Right atrium auricular region (tissue), 2 donors: ENCODE measurements at places on chromosomes 12 and 14.

GRCh38 chr14:32941668-32942065, 3.0 kb downstream of the NPAS3 start:
- DNase-seq, result no peak

DNA sequence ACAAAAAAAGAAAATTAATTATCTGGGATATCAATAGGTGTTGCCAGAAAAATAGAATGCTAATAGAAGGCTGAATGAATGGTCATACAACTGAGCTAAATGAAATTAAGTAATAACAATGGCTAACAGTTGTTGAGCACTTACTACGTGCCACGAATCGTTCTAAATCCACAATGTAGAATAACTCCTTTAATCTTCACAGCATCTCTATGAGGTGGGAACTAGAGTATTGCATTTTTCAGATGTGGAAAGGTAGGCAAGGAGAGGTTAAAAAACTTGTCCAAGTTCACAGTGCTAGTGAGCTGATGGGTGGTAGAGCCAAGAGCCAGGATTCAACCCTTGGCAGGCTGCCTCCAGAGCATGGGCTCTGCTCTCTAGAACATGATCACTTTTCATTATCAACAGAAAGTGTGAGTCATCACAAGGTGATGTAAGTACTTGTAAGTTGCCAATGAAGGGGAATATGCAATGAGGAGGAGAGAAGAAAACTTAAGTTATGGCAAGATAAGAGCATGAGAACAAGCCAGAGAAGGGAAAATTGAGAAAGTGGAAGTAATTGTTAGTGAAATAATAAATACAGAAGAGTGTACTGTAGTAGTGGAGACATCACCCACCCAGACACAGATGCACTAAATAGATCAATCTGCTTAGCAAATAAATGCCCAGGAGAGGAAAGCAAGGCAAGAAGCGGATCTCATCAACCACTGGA, 122.1 kb downstream of the PRKD1 start:
- DNase-seq, result peak; percentile 81

GRCh38 chr12:125689576-125690410, 624.6 kb downstream of the AACS start:
- DNase-seq, result no peak

DNA sequence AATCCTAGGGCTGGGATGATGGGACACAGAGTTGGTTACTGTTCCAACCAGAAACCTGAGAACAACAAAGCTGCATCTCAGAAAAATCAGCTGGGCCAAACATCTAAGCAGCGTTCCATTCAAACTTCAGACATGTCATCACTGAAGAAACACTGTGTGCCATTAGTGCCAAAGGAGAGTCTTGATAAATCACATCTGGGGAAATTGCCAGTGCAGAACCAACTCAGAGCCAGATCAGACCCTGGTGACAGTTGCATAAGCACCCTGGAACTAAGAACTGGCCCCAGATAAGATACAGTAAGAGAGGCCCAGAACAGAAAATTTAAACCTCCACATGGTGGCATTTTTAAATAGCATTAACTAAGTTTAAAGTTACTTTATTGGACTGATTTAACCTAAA, 482.8 kb downstream of the PRKD1 start:
- no peak for DNase-seq

DNA sequence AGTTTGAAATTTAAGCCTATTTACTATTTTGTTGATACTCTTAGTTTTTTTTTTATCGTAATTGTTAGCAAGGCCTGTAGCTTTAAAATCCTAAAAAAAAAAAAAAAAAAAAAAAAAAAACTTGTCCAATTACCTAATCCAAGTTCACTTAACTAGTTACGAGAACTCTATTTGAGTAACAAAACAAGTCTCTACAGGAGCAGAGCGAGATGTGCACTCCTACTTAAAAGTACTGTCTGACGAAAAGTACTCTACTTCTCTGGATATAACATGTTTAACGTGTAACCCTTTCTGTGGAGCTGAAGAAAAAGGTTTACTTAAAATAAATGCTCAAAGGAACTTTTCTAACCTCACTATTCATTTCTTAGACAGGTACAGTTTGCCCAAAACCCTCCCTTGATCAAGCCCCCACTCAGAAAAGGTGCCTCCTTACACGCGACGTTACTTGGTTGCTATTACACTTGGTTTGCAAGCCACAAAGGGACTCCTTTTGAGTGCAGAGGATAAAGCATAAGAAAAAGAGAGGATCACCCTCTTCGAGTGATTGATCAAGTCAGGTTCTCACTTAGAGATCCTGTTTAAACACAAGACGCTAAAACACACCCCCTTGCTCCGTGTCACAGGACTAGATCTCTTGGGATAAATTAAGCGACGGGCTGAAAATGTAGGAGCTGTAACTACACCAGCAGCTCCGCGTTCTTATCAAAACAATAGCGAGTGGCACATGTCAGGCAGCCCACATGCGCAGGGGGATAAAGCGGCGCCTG, 2.2 kb downstream of the BAZ1A start:
- DNase-seq, result no peak

- DNase-seq, result no peak
Observed at GRCh38 chr12:70359458-70360197, 6.5 kb upstream of the KCNMB4 start.

DNA sequence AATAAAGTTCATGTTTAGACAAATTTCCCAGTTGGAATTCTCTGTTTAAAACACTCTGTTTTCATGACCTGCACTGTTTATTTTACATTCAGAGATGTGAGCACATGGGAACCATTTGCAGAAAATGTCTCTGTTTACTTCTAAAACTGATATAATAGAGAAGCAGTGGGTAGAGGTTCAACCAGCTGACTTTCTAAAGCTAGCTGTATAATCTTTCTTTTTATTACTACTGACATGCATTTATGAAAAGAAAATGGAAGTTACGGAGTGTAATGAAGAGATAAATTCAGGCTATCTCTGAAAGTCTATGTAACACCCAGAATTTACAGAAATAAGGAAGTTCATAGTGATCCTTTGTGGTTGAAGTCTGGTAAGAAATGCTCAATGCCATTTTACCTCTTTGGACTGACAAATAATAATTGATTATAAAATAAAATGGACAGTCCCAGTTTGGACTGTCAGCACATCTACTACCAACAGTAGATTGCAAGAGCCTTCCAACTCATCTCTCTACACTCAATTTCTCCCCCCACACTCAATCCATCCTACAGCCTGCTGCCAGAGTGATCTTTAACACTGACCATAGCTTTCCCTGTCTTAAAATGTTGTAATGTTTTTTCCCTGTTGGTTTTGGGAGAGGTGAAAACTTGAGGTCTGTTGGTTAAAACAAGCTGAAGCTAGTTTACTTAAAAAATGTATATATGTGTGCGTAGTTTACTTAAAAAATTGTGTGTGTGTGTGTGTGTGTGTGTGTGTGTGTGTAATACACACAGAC, 137.4 kb downstream of the AEBP2 start:
- no peak for DNase-seq

DNA sequence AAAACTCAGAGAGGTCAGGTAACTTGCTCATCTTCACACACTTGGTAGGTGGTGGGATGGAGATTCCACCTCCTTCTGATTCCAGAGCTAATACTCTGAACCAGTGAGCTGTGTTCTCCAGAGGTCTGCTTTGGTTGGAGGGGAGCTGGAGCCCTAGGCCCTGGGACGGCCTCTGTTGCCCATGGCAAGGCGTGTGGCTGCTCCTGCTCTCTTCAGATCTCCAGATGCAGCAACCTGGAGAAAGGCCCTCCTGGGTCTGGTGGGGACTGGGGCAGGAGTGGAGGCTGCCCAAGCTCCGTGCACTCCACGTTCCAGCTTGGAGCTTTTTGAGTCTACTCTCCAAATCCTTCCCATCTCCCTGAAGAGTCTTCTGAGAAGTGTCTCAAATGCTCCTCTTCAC, 10.7 kb downstream of the CCND2 start:
- peak; percentile 43 for DNase-seq

GRCh38 chr12:123102781-123103503, 47.9 kb downstream of the PITPNM2 start:
- DNase-seq, result no peak

DNA sequence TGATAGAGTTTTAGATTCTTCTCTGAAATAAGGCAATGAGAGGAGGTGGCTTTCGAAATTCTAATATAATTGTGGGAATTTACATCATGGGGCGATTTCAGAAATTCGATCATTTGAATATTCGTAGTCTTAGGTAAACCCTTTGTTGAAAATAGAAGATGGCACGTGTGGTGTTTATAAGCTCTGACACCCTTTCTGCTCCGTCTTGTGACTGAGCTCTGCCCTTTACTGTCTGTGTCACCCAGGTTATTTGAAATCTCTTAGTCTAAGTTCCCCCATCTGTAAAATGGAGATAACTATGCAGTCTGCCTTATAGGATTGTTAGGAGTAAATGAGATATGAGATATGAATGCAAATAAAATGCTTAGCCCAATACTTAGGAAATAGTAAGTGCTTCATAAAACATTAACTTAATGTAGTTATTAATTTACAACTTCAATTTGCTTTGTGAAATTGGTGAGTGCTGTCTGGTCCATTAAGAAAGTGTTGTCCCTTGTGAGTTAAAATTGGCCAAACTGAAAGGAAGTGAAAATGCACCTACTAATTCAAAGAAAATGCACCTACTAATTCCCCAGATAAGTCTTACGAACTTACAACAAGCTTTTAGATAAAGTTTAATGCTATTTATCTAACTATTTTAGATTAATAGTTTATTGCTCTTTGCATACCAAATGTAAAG, 1.5 kb downstream of the BMAL2 start:
- no peak for DNase-seq

DNA sequence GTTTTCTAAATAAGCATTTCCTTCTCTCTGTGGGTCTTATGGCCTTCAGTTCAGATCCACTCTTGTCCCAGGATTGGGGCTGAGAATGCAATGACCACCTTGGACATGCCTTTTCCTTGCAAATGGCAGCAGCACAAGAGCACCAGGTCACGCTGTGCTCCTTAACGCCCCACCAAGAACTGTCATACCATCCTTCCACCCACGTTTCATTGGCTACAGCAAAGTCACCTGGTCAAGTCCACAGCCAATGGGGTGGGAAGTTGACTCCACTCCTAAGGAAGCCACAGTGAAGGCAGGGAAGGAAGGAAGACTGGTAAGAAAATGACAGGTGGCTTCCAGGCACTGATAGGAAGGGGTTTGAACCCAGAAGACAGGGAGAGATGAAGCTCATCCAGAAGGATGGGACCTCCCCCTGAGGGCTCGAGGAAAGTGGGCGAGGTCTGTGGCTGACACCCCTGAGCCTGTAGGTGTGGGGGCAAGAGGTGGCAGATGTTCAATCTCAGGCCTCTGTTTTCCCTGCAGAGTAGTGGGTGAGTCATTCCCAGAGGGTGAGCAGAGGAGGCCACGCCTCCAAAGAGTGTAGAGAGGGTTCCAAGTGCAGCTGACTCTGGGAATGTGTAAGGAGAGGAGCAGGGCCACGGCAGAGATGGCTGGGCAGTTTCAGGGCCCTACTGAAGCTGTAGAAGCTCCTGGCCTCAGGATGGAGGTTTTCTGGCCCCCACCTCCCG, 113.5 kb upstream of the VRK1 start:
- no peak for DNase-seq

GRCh38 chr12:91781114-91781513, 364.5 kb downstream of the BTG1 start:
- DNase-seq, result no peak

GRCh38 chr14:98382662-98383061, 889.3 kb downstream of the BCL11B start:
- DNase-seq, result no peak

DNA sequence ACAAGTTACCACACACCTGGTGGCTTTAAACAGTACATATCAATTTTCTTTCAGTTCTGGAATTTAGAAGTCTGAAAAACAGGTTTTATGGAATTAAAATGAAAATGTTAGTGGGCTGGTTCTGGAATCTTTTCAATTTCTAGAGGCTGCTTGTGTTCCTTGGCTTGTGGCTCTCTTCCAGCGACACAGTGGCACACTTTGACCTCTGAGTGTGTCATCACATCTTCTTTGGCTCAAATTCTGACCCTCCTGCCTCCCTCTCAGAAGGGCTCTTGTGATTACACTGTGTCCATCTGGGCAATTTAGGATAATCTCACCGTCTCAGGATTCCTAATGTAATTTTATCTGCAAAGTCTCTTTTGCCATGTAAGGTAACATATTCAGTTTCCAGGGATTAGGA, 170.0 kb downstream of the PLCZ1 start:
- no peak for DNase-seq

- no peak for DNase-seq
Observed at GRCh38 chr12:46266869-46267574, 1.8 kb downstream of the SLC38A1 start.

GRCh38 chr12:18146363-18146762, 56.4 kb upstream of the RERGL start:
- DNase-seq, result no peak

DNA sequence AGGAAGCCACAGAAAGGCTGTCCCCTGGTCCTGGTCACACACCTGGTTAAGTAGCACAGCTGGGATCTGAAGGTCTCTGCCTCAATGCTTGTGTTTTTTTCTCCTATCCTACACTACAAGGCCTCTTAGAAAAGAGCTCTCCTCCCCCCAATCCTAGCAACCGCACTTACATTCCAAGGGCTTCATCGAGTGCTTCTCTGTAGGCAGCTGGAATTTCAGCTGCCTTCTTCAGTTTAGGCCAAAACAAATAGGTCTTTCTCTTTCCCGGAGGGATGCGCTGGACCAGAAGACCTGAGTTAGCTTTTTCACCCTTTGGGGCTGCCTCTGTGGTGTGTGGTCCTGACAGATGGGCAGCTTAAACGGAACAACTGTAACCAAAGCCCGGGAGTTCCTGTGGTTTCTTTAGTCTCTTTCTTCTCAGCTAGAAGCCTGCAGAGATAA, 109.7 kb downstream of the GPATCH2L start:
- DNase-seq, result peak; percentile 26

GRCh38 chr12:49583366-49584094, 15.6 kb upstream of the MCRS1 start:
- DNase-seq, result no peak

GRCh38 chr12:115988625-115989563, 288.6 kb downstream of the MED13L start:
- no peak for DNase-seq

DNA sequence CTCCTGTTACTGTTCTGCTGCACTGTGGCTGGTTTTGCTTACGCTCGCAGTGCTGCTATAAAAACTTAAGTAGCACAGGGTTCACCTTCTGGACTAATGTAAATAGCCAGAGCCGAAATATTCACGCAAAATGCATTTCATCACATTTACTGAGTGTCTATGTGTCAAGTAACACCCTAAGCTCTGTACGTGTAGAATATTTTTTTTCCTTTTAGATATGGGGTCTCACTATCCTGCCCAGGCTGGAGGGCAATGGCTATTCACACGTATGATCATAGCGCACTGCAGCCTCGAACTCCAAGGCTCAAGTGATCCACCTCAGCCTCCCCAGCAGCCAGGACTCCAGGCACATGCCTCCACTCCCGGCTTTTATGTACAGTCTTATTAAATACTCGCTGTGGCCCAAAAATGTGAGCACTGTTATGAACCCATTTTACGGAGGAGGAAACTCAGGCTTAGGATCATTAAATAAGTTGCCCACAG, 60.8 kb upstream of the RIMBP2 start:
- DNase-seq, result no peak

DNA sequence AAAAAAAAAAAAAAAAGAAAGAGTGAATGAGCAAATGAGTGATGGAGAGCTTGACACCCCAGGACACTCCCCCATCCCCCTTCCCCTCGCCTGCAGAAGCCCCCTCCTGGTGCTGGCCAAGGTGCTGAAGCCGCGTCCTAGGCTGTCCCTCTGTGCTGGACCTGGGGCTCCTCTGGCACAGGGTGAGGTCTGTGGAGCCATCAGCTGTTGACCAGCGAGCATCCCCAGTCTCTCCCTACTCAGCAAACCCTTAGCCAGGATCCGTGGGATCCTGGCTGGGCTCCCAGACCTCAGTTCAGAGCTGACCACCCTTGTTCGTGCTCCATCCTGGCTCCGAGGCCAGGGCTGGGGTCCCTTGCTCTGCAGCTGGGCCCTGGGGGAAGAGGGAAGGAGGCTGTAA, 5.4 kb upstream of the KIF26A start:
- no peak for DNase-seq
